ENCODE measurements at places on chromosomes 7 and 10. TPM values are rescaled to one million over a fixed set of nuclear protein-coding genes. Genes with fewer than 3 reads are reported as not detected.

The PLPP4 gene
- not detected for total RNA-seq

The ALKBH4 gene
- 20.3 TPM for total RNA-seq

The ARMH3 gene
- 5.8 TPM for total RNA-seq

The TSPAN33 gene
- 0.65 TPM for total RNA-seq

The AGR3 gene
- not detected for total RNA-seq

The GATA3 gene
- not detected for total RNA-seq

The CPN1 gene
- total RNA-seq: not detected

The CRTAC1 gene
- not detected for total RNA-seq

The RAB19 gene
- total RNA-seq: not detected

The IFIT1 gene
- 18.6 TPM for total RNA-seq

The NYAP1 gene
- total RNA-seq: 7.0 TPM

The GRID2IP gene
- not detected for total RNA-seq

The PDE1C gene
- total RNA-seq: 3.6 TPM

The SEC31B gene
- total RNA-seq: 4.5 TPM

The SLF2 gene
- total RNA-seq: 6.9 TPM

The CTNNA3 gene
- not detected for total RNA-seq

The OPN4 gene
- not detected for total RNA-seq

The C10orf62 gene
- total RNA-seq: not detected

The C10orf105 gene
- total RNA-seq: not detected

Measured in cardiac atrium fibroblast (primary cell).